Sigmoid colon (tissue), 7 donors: ENCODE measurements at places on chromosomes 16 and 17.

DNA sequence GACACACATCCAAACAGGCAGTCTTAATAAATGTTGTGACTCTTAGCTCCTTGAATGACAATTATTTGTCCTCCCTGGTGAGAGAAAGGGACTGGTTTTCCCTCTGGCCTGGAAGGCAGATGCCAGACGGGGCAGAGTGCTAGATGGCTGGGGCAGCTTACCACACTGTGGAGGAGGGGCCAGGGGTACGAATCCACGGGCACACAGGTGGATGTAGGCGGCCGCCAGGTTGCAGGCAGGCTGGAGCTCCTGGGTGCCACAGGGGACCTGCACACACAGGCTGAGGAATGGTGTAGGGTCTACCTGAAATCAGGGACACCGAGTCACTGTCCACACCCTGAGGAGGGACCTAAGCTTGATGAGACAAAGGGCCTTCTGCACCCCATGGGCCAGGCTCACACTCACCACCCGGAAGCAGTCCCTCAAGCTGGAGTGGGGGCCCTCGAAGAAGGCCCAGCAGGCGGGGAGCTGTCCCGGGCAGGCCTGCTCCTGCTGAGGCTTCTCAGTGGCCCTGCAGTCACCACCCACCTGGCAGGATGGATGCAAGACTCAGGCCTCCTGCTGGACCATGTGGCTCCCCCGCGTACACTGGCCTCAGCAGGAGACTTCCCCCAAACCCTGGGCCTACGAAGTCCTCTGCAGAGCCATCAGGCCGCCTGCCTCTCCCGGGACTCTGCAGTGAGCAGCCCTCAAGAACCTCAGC is 38.4 kb downstream of the RMI2 start:
- DNase-seq = peak; percentile 54

- no peak for DNase-seq
Observed at GRCh38 chr17:68706356-68706920, 105.3 kb upstream of the FAM20A start.

- DNase-seq = no peak
Observed at GRCh38 chr16:20610892-20611349, 34.8 kb upstream of the ACSM2B start.

DNA sequence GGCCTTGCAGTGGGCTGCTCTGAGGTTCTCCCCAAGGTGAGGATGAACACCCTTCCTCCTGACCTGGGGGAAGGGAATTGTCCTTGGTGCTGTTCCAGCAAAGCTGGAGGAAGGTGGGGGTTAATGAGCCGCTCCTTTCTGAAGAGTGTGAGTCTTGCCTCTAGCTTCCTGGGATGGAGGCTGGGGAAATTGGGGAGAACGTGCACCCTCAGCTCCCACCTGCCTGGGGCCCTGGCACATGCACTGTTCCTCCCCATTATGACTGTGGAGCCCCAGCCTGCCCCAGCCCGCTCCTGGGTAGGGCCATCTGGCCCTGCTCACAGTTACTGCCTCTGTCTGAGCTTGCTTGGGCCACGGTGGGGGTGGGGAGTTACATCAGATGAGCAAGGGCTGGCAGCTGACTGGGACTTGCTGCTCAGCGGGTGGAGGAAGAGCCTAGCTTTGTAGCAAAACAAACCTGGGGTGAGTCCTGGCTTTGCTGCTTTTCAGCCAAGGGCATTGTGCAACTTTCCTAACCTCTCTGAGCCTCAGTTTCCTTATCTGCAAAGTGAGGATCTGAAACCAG is 11.1 kb downstream of the TNS4 start:
- DNase-seq = peak; percentile 97

- no peak for DNase-seq
Observed at GRCh38 chr17:73414171-73414955, 102.6 kb upstream of the CDC42EP4 start.

- peak; percentile 85 for DNase-seq
Observed at GRCh38 chr17:10616502-10617119, 40.5 kb downstream of the MYH3 start.

- no peak for DNase-seq
Observed at GRCh38 chr17:78591263-78591671, 14.1 kb upstream of the DNAH17 start.

GRCh38 chr17:70709596-70709995 is 540.3 kb downstream of the KCNJ2 start:
- no peak for DNase-seq

DNA sequence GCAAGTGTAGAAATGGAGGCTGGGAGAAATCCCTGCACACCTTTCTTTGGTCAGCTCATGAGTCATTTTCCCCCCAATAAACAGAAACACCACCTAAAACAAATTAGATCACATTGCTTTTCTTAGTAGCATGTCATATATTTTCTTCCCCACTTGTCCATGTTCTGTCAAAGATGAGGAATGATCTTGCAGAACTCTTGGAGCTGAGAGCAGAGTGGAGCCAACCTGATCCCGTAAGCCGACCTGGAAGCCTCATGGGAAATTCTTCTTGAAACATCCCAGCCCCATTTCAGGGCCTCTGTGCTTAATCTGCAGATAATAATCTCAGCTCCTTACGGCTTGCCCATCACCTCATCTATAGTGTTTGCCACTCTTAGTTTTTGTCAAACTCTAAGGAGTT is 284.6 kb upstream of the ELAC2 start:
- no peak for DNase-seq

GRCh38 chr16:77191259-77191969 is 424 bp downstream of the MON1B start:
- DNase-seq = peak; percentile 75

- no peak for DNase-seq
Observed at GRCh38 chr17:7703584-7704479, 1.2 kb upstream of the EFNB3 start.

DNA sequence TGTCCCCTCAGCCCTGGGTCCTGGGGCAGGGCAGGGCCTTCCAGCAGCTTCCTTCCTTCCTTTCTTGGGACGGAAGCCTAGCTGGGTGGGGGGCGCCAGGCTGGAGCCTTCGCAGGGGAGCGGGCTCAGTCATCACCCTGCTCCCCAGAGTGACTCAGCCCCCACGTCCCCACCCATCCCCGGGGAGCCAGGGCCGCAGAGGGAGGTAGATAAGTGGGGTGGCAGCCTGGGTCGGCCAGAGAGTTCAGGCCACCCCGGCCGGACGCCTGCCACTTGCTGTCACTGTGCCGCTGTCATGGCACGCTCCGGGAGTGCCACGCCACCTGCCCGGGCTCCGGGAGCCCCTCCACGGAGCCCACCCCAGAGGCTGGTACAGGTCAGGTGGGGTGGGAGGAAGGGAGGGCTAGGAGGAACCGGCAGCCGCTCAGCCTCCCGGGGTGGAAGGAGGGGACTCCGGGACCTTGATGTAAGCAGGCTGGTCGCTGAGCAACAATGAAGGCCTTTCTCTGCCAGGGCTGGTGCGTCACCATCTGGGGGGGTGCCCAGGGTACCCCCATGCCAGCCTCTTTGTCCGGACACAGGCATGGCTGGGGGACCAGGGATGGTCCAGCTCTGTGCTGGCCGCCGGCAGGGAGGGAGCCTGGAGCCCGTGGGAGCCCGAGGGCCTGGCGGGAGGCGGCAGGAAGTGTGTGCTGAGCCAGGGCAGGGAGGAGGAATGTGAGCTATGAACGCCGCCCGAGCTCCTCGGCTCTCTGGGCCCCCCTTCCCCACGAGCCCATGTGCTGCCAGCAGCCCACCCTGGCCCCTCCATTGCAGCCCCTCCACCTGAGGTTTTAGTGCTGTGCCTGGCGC is 6.6 kb downstream of the NHERF2 start:
- peak; percentile 92 for DNase-seq

- DNase-seq = no peak
Observed at GRCh38 chr17:13702266-13702665, 100.5 kb upstream of the HS3ST3A1 start.

DNA sequence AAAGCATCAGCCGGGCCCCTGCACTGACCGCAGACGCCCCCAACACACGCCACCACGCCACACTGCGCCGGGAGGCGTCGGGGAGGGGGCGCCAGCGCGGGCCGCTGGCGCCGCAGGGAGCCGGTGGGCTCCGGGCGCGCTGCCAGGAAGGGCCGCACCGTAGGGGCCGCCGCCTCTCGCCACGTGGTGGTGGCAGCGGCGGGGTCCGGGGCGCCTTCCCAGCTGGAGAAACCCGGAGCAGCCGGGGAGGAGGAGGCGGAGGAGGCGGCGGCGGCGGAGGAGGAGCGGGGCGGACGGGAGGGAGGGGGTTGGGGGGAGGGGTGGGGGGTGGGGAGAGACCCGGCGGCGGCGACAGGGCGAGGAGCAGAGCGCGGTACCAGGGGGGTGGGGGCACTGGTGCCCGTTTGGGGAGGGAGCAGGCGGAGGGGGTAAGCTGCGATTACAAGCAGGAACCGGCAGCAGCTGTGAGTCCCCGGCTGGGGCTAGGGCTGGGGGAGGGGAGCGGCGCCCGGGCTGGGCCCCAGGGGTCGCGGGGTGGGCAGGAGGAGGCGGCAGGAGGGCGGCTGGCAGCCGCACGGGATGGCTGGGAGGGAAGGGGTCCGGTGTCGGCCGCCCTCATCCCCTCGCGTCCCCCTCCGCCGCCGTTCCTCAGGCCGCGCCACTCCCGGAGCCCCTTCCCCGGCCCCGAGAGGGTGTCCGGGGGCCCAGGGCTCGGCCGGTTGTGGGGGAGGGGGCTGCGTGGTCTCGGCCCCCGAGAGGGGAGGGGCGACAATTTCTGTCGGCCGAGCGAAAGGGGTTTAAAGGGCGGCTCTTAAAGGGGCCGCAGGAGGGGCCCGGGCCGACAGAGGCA is at the start of gene TBKBP1:
Gene TBKBP1, plus strand, starts transcription at position 431 of the 850 bp plus-strand sequence. CDS start 1,952 bp downstream, outside the sequence.
- DNase-seq = peak; percentile 79

GRCh38 chr17:4072487-4073157 is 70.2 kb downstream of the ZZEF1 start:
- no peak for DNase-seq

GRCh38 chr17:54898576-54898975 is 2.1 kb upstream of the TOM1L1 start:
- no peak for DNase-seq

DNA sequence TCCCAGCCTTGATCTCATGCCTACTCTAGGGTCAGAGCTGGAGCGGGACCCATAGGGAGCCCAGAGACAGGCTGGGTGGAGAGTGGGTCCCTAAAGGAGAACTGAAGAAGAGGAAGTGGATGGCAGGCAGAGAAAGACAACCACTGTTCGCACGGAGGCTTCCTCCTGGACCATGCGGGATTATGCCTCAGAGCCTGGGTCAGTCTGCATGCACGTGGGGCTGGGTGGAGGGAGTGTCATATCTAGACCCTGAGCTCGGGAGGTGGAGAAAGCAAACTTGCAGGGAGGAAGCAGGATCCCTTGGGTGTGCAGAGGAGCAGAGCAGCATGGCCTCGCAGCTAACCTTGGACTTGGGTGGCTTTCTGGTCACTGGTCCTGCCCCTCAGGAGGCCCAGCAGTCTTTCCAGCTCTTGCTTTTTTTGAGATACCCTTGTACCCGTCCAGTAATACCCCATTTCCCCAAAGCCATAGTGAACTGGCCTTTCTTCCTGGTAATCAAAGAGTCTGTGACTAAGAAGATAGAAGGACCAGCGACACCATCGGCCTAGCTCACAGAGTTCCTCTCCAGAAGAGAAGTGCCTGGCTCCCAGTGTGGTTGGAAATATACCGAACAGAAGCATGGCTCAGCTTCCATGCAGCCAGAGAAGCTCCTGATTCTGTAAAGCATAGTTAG is 344.2 kb downstream of the CPPED1 start:
- peak; percentile 75 for DNase-seq

- DNase-seq = no peak
Observed at GRCh38 chr16:50360779-50361178, 8.0 kb downstream of the BRD7 start.

DNA sequence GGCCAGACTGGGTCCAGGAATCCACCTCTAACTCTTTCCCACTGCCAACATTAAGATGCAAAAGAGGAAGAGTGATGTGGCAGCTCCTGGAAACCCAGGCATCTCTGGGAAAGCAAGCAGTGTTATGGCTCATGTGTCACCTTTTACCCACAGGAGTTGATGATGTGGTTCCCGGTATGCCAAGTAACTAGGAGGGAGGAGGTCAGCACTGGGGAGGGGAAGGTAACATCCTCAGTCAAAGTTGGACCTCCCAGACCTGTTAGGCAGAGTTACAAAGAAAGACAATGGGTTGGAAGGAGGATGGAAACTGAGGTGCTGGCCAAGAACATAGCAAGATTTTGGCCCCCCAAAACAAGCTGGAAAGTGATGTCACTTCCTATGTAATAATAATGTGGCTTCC is 11.4 kb downstream of the KRABD2 start:
- no peak for DNase-seq

- DNase-seq = no peak
Observed at GRCh38 chr16:84876873-84877606, 57.3 kb downstream of the CRISPLD2 start.

- no peak for DNase-seq
Observed at GRCh38 chr17:55903028-55903690, 152.3 kb downstream of the PCTP start.

DNA sequence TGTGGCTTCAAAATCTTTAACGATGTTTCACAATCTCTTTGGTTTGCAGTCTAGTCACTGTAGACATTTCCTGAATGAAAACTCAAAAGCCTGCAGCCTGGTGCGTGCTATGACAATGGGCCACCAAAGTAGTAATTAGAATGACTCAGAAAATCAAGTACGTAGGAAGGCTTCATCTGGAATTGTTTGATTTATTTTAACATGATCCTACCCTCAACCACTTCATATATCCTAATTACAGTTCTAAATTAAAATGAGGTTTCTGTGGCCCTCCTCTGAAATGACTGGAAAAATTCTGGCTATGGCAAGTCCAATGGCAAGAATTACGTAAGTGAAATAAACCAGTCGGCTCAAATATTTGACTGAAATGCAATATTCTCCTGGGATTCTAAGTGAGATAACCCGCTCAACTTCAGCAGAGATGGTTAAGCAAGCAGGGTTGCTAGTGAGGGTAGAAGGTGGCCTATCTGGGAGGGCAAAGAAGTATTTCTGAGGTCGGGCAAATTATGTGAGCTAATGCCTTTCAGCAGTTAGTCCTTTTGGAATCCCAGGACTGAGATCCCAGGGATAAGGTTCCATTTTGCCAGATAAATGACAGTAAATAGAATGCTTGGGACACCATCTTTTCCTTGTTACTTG is 145.6 kb upstream of the MYOCD start:
- no peak for DNase-seq

DNA sequence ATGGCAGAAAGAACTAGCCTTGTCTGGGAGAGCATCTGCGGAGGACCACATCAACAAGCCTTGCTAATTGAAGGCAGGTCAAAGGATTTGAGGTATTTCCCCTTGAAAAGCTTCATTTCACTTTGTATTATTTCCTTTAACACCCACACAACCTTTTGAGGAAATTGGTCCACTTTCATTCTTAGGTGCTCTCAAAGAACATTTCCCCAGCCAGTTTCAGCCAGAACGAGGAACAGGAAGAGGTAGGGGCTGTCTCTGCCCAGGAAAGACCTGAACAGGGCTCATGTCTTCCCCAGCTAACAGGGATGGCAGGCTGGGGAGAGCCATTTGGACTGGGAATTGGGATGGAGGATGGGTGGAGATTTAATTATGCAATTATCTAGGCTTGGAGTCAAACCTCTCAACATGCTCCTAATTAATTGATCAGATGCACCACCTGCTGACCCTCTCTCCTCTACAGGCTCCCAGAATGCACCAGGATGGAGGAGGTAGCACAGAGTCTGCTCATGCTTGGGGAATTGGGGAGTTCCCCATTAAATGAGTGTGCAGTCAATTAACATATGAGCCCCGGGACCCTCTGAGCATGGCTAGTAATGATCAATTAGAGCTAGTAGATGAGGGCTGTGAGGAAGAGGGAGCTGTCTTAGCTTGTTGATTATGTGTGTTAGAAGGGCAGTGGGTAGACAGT is 84.6 kb downstream of the GP2 start:
- DNase-seq = no peak
